Tibial nerve (tissue), 4 donors: ENCODE measurements at places on chromosomes 5 and 9. TPM values are rescaled to one million over a fixed set of nuclear protein-coding genes. Genes with fewer than 3 reads are reported as not detected.

The GPX3 gene
- 4,800 TPM for total RNA-seq

The PCA3 gene
- not detected for total RNA-seq

The ACSL6 gene
- 3.3 TPM for total RNA-seq

The DUSP1 gene
- 1,964 TPM for total RNA-seq

The AGGF1 gene
- 19.2 TPM for total RNA-seq

GRCh38 chr5:10266137-10266536 lies 16.1 kb downstream of the CCT5 start:
- no peak for DNase-seq

- no peak for DNase-seq
These were observed 477.3 kb downstream of the ISL1 start for GRCh38 chr5:51860532-51861018.

- no peak for DNase-seq
These were observed 388.0 kb upstream of the ZNF608 start for GRCh38 chr5:125134216-125135081.

DNA sequence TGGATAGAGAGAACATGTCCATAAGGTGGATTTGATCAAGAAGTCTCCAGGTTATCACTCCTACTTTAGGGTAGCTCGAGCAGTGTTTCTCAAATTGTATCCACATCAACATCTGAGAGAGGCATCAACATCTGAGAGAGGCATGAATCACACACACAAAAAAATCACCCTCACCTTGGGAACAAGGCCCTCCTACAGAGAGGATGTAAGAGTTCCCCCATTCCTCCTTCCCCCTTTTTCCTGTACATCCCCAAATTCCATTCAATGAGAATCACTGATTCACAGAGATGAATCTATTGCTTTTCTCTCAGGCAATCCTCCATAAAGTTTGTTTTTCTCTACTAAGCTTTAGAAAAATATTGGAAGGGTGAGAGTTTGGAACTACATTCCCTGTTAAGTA lies 233.4 kb upstream of the CDH6 start:
- DNase-seq = no peak

DNA sequence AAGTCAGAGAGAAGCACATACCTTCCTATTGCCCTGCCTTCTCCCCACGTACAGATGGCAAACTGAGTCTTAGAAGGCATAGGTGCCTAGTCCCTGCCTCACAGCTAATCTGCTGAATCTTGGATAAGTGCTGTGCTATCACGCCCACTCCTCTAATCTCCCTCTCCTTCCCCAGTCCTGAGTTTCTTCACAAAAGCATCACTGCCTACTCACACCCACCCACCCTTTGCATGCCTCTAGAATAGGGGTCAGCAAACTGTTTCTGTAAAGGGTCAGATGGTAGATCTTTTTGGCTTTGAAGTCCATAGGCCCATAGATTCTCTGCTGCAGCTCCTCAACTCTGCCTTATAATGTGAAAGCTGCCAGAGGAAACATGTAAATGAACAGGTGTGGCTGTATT lies 23.2 kb upstream of the JADE2 start:
- DNase-seq = no peak

- no peak for DNase-seq
These were observed 44.8 kb upstream of the SNX2 start for GRCh38 chr5:122730037-122730436.

DNA sequence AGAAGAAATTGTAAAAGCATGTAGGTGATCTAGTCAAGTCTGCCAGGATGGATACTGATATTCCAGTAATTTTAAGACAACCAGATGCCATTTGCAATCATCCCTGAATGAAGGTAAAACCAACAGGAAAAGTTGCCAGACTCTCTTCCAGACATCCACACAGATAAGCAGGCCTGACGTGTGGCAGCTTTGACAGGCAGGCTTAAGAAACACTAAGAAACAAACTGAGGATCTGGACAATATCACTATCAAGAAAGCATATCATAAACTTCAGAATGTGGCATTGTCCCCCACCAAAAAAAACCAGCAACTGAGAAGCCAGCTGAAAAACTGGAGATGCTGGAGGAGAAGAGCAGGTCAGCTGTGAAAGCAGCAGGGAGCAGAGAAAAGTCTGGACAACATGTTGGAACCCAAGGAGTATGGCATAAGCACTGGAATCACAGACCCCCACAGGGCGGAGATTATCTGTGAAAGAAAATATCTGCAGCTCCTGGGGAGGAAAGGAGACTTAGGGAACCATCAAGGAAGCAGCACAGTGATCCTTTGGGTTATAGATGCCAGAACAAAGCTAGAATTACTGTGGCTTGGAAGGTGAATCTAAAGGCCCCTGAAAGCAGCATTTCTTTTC lies 307.0 kb downstream of the CWC27 start:
- no peak for DNase-seq

DNA sequence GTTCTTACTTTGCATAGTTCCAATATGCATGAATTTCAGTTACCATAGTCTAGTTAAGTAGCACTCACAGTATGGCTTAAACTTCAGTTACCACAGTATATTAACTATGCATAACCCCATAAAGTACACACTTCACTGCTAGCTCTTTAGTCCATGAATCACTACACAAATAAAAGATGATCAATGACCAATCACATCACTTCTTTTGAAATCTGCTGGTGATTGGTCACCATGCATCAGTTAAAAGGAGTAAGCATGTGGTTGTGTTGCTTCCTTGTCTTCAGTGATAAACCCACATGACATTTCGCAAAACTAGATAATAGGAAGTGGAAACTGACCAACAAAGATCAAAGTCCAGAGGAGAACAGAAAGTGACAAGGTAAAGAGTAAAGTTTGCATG lies 79.0 kb downstream of the TAF11L14 start:
- DNase-seq = no peak
